ENCODE measurements at places on chromosomes 2 and 18. TPM values are rescaled to one million over a fixed set of nuclear protein-coding genes. Genes with fewer than 3 reads are reported as not detected.

CDC42EP3 gene
- 73.1 TPM for total RNA-seq

TBR1 gene
- total RNA-seq: not detected

LOXHD1 gene
- 2.9 TPM for total RNA-seq

DNA sequence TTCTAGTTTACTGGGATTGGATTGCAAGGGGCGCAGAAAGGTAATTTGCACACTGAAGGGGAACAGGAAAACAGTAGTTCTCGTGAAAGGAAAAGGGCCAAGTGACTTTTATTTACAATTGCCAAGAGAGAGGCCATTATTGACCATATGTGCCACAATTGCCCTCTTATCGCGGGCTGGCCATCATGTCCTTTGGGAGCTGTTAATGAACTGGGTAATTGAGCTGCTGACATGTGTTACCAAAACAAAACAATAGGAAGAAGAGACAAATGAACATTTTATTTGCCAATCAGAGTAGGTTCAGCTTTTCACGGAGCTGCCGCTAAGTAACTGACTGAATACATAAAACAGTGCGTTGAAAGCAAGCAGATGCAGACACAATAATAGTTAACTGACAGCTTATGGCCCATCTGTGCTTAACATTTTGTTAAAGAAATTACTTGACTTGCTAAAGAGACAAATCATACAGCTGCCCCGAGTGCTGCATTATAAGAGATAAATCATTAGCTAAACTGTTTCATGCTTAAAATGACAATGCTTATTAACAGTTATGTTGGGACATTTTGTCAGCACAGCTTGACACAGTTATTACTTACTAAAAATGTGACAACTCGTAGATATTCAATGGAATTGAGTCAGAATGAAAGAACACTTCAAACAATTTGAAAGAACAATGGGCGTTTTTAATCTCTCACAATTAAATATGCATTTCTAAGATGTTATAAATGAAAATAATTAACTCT, 57.5 kb downstream of the PAX3 start:
- no peak for DNase-seq

- no peak for DNase-seq
Observed at GRCh38 chr2:7899241-7899640, 782.6 kb upstream of the ID2 start.

GRCh38 chr18:74116633-74117554, 30.7 kb downstream of the FBXO15 start:
- DNase-seq: no peak

- no peak for DNase-seq
Observed at GRCh38 chr2:121356058-121356640, 71.1 kb upstream of the TFCP2L1 start.

FBLN7 gene
- 2.0 TPM for total RNA-seq

GRCh38 chr2:14975381-14975780, 342.9 kb downstream of the LRATD1 start:
- no peak for DNase-seq

- no peak for DNase-seq
Observed at GRCh38 chr2:219327719-219328118, 4.8 kb downstream of the RESP18 start.

ASXL3 gene
- 1.4 TPM for total RNA-seq

DNA sequence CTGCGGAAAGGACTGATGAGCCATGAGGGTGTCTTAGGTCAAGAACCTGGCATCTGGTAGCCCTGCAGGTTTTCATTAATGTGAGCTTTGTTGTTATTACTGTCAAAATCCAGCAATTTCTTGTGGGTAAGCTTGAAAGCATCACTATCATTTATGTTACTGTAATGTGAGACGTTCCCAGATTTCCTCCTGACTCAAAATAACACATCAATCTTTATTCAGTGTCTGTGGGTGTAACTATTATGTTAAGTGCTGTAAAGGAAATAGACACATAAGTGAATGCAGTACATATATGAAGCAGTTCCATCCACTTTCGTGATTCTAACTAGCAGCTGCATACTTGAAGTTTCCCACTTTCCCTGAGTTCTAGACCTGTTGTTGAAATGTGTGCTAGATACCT, 89.8 kb downstream of the FHOD3 start:
- DNase-seq: no peak

- DNase-seq: no peak
Observed at GRCh38 chr18:10442551-10442971, 11.9 kb upstream of the APCDD1 start.

GRCh38 chr18:50473881-50474280, 86.0 kb upstream of the MAPK4 start:
- no peak for DNase-seq

DNA sequence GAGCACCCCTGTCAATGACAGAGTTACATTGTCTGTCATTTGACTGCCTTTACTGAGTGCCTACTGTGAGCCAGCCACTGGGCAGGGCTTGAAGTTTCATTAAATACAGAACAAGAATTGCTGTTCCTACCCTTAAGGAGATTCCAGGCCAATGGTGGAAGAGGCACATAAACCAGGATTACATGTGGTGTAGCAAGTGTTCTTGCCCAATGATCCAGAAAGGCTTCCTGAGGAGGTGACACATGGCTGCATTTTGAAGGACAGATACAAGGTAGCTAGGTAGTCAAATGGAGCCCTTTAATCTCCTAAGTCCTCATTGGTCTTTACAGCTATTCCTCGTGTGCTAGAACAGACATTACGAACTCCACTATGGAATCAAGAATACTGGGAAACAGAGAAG, 312.7 kb downstream of the ETAA1 start:
- DNase-seq: no peak

DNA sequence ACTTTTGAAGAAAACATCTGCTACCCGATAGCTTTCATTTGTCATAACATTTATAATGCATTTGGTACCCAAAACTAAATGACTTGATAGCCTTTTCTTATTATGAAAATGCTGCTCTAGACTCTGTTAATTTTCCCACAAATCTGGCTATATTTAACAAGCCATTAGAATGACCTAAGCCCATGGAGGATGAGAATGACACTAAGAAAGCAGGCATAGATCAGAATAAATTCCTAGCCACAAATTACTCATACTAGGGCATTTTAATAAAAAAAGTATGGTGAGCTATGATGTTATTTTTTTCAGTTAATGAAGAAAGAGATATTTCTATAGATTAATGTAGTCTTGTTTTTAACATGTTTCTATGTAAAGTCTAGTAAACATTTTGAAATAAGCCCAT, 1728.3 kb downstream of the SUCLG1 start:
- DNase-seq: no peak

DNA sequence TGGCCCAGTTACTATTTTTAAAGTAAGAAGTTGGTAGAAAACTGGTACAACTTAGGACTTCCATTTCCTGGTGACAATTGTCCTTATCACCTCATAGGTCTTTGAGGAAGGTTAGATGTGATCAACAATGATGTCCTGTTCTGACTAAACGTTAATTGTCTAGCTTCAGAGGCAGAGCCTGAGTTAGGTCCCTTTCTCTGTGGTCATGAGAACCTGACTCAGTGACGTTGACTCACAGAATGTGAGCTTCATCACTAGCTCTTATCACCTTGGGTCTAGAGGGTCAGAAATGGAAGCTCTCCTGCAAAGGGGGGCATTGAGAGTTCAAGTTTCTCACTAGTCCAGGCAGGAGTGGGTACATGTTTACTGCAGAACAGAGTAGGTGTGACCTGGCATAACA, 60.6 kb upstream of the ATP8B1 start:
- DNase-seq: no peak

DNA sequence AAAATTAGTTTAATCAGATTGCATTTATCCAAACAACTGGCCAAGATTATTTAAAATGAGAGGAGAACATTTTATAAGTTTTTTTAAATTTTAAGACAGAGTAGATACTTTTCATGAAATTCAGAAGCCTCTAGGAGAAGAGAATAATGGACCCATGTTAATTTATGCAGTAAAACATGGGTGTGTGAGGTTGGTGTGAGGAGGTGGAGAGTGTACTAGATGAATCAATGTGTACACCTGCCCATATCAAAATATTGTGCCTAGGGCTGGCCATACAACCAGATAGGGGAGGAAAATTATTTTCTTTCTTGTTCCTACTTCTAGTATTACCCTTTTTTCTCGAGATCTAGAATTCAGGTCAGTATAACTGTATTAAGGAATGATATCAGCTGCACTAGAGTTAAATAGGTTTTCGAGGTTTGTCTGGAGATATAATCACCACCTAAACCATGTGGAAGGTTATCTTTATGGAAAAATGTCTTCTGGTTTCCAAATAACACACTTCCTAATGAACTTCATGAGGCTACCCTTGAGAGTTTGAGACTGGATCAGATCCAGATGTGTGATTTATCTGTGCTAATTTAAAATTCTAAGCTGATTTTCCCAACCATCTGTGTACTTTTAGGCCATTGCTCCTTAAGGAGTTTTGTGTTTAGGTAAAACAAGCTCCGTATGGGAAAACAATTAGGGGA, 37.6 kb downstream of the TMEM178A start:
- no peak for DNase-seq

GRCh38 chr18:34880882-34881834, 160.1 kb upstream of the MAPRE2 start:
- DNase-seq: no peak

RND3 gene
- 20.8 TPM for total RNA-seq

SYT4 gene
- not detected for total RNA-seq

DNA sequence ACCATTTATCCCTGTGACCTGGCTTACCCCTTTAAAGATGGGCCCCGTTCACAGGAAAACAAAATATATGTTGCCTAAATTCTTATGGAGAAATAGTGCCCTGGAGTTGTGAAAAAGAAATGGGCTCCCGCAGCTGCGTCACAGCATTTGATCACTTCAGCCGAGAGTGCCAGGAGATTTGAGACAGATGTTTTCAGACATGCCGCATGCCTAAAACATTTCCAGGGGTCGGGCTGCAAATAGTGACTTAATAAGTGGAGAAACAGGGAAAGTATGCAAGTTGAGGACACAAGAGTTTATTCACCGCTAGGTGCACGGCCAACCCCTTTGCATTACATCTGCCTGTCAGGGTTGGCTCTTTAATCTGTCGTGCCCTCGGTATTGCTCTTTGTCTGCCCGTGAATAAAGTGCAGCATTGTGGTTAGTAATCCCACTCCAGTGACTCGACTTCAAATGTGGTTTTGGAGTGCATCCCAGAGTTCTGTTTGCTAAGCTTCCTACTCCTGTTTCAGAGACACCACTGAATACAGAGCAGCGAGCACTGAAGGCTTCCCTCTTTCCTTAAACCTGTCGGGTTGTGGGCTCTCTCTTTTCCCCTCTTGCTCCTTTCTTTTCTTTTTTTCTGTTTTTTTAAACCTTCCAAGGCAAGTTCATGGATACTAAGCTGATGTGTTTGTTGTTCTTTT, 187.5 kb downstream of the LTBP1 start:
- DNase-seq: no peak

DNA sequence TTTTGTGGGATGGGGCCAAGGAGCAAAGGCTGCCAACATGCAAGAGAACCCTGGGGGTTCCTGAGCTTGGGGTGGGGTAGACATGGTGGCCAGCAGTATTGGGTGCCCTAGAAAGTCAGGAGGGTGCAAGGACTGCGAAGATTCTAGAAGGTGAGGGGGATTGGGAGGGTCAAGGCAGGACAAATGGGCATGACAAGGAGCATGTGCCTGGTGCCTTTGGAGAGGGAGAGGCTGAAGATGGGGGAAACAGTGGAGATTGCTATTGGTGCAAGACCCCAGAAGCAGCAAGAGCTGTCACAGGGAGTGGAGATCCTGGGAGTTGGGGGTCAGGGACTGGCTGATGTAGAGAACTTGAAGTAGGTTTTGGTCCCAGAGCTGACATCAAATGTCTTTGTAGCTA, 7.5 kb downstream of the B3GNT2 start:
- DNase-seq: no peak

DNA sequence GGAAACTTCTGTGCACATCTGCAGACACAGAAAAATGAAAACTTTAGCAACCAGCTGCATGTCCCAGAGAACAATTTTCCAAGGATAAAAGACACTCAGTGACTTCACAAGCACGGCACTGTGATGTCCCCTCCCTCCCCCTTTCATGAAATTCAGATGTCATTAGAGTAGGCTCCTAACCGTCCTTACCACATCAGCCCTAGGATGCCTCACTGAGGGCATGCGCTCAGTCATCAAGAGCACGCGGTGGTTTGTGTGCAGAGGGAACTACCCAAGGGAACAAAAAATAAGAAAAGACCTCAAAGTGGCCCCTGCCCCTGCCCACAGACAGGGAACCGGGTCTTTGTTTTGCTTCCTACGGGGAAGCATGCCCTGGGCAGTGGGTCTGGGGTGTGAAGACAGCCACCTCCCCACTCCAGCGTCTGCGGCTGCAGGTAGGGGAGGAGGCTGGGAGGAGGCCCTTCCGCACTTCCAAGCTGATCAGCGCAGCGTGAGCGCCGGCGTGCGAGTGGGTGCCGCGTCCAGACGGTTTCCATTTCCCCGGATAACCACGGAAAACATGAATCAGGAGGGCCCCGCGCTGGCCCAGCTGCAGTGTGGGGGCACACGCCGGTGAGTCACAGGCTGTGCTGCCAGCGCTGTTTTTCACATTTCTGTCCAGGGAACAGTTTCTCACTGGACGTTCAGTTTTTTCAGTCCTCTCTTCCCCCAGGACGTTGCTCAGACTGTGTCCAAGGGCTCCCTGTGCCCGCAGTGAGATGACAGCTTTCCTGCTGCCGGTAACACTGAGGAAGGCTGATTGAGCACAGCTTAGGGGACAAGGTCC, 70.6 kb downstream of the COPS8 start:
- no peak for DNase-seq

GRCh38 chr2:153354377-153354776, 124.2 kb downstream of the RPRM start:
- no peak for DNase-seq

- DNase-seq: no peak
Observed at GRCh38 chr2:10132043-10132575, 9.6 kb downstream of the RRM2 start.

- no peak for DNase-seq
Observed at GRCh38 chr2:153935511-153935910, 63.8 kb downstream of the GALNT13 start.

- no peak for DNase-seq
Observed at GRCh38 chr18:42068030-42068429, 113.0 kb downstream of the PIK3C3 start.

DNA sequence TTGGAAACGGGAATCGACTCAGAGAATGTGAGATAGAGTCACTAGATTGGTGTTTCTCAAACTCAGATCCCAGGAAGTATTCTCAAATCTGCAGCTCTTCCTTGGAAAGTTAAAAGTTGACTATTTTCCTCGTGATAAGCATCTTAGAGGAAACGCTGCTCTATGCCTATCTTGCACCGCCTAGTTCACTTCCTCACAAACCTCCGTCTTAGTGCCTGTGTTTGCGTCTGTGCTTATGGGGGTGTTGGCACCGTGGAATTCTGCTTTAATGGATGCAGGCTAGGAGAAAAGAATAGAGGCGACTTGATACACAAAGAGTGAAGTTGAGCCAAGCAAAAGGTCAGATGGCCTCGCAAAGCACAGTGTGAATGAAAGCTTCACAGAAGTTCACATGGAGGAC, 255.3 kb upstream of the ID2 start:
- no peak for DNase-seq

- DNase-seq: no peak
Observed at GRCh38 chr2:181616715-181617114, 40.2 kb downstream of the CERKL start.

All from lower lobe of right lung (tissue), 2 donors.